ENCODE measurements at places on chromosomes 16 and 17. TPM values are rescaled to one million over a fixed set of nuclear protein-coding genes. Genes with fewer than 3 reads are reported as not detected.

DNA sequence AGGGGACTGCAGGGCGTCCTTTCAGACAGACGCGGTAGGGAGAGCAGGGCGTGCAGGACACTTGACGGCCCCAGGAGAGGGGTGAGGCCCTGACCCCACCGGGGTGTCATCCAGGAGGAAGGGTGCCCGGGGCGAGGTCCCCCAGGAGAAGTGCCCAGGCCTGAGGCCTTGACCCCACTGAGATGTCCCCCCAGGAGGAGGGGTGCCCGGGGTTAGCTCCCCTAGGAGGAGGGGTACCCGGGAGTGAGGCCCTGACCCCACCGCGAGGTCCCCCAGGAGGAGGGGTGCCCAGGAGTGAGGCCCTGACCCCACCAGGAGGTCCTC lies 27.2 kb upstream of the METRNL start:
- peak overlapping the region; percentile 84 for H3K27ac ChIP-seq
- peaks cover 7% of the 10 kb centered on the region for H3K36me3 ChIP-seq
- peaks cover 22% of the 10 kb centered on the region for H3K4me1 ChIP-seq

DNA sequence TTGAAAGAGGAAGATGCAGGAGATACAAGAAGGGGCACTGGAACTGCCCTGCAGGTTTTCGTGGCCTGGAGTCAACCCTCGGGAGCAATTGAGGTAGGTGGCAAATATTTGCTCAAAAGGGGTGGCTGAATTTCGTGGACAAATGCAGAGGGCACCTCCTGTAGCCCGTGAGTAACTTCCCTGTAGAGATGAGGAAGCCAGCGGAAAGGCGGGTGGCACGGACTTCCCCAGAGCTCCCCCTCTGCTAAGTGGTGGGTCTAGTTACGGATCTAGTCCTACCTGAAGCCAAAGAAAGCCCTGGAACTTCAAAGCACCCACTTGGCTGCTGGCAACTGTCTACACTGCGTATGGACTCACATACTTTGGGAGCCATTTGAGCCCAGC lies 1.0 kb upstream of the ATP2C2 start:
- H3K4me1 ChIP-seq, result peaks cover 4% of the 10 kb centered on the region
- H3K27ac ChIP-seq, result no peak overlapping the region
- H3K27me3 ChIP-seq, result peaks cover 45% of the 10 kb centered on the region
- H3K36me3 ChIP-seq, result no peaks in the 10 kb centered on the region

DNA sequence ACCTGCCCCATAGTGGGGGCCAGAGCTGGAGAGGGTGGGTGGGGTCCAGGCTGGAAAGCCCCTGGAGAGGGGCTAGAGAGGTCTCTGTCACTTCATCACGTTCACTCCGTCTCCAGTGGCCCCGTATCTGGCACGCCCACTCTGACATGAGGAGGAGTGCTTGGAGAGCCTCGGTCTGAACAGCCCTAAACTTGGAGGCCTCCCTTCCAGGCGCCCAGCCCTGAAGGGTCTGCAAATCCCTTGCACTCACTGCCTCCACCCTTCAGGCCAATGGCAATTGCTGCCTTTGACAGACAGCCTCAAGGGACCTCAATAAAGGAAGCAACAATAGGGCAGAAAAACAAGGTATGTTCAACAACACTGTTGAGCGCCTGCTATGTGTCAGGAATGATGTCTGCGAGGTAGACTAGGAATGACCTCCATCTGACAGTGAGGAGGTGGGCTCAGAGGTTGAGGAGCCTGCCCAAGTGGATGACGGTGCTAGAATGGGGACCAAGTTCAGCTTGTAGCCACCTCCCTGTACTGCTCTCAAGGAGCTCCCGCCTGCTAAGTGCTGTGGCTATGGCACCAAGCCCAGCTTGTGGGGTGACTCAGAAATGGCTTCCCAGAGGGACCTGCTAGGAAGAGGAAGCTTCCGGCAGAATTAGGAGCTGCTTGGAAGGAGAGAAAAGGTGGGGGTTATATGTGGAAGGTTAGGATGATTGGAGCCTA lies 2.9 kb upstream of the EPX start:
- no peak overlapping the region for H3K27ac ChIP-seq
- no peak for DNase-seq
- no peaks in the 10 kb centered on the region for H3K36me3 ChIP-seq

- DNase-seq, result peak; percentile 73
- no peaks in the 10 kb centered on the region for H3K36me3 ChIP-seq
- H3K27ac ChIP-seq, result peak within 1 kb of the TSS; percentile 72
- peaks cover 6% of the 10 kb centered on the region for H3K4me1 ChIP-seq
Observed at GRCh38 chr17:75764711-75765421, at the start of gene GALK1. Gene GALK1 (minus strand): TSS chr17:75765192. CDS start chr17:75765136, 56 bp downstream.

- H3K27ac ChIP-seq, result no peak overlapping the region
- H3K36me3 ChIP-seq, result no peaks in the 10 kb centered on the region
- H3K4me3 ChIP-seq, result no peak overlapping the region
- H3K27me3 ChIP-seq, result peaks cover 12% of the 10 kb centered on the region
Observed at GRCh38 chr17:76623271-76624146, 20.0 kb downstream of the ST6GALNAC1 start.

DNA sequence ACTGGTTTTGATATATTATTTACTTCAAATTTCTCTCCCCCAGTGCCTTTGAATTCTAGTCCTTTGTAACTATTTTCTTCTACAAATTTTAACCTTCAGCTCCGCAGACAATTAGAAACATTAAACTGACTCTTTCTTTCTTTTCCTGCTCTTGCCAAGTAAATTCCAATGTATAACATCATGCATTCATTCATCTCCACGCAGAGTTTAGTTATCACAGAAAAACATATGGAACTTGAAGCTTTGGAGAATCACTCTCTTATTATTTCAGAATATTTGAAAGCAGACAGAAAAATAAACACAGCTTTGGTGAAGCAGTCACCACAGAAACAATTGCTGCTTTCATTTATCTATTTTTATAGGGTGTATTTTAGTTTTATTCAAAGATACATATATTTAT lies 778.7 kb upstream of the CDH8 start:
- H3K4me3 ChIP-seq, result no peak overlapping the region
- H3K27me3 ChIP-seq, result no peaks in the 10 kb centered on the region
- no peak overlapping the region for H3K27ac ChIP-seq
- H3K4me1 ChIP-seq, result no peaks in the 10 kb centered on the region

DNA sequence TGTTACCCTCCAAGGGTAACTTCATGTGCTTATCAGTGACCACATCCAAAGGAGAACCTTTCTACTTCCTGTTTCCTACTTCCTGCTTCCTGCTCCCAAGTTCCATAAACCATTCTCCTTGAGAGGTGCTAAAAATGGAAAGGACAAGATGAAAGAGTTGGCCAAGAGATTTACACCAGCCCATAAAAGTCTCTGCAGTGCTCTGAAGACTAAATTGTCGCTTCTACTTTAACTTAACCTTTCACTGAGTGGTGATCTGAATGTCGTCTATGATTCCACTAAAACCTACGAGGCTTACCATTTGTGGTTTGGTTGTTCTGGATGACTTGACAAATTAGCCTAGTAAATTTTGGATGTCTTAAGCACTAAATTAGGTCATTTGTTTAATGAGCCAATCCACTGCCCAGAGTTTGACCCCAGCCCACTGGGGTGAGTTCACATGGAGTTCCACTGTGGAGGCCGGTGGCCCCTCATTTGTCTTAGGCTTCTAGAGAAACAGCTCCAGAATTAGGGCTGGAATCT lies 333.1 kb downstream of the FOXL1 start:
- no peaks in the 10 kb centered on the region for H3K27me3 ChIP-seq
- no peak for DNase-seq
- no peaks in the 10 kb centered on the region for H3K4me1 ChIP-seq
- H3K36me3 ChIP-seq, result no peaks in the 10 kb centered on the region
- no peak overlapping the region for H3K4me3 ChIP-seq

DNA sequence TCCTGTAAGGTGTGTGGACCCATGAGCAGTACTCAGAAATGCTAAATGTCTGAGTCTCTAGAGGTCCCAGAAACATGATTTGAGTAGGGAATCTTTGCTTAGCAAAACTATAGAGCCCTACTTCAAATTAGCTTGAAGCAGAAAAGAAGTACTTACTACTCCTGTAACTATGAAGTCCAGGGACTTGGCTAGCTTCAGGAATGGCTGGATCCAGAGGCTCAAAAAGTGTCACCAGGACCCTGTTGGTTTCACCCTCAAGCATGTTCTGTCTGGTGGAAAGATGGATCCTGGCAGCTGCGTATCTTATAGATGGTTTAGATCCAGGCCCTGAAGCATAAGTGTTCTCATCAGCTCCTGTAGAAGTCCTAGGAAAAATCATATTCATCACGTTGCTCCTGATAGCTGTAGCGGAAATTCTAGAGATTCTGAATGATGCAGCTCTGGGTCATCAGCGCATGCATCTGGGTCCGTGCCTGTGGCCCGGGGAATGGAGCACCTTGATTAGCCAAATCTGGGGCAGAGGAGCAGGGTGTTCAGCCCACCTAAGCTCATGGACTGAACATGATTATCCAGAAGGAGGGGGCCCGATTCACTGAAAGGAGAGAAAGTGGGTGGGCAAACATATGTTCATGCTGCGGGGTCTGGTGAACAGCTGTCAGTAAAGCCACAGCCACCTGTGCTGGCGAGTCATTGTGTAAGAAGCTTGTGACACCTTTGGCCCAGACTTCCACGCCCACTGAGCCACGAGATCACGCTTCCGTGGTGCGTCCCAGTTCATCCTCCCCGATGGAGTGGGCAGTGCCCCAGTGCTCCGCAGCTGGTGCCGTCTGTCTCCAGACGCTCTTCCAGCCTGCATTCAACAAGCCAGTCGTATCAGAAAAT lies 260.6 kb downstream of the CPPED1 start:
- no peaks in the 10 kb centered on the region for H3K27me3 ChIP-seq
- H3K4me1 ChIP-seq, result peaks cover 96% of the 10 kb centered on the region
- H3K36me3 ChIP-seq, result peaks cover 30% of the 10 kb centered on the region
- no peak for DNase-seq
- peak overlapping the region; percentile 35 for H3K27ac ChIP-seq
- peak overlapping the region; percentile 7 for H3K4me3 ChIP-seq

- H3K36me3 ChIP-seq, result no peaks in the 10 kb centered on the region
- H3K27me3 ChIP-seq, result peaks cover under 1% of the 10 kb centered on the region
- H3K4me3 ChIP-seq, result no peak overlapping the region
- no peak for DNase-seq
- no peak overlapping the region for H3K27ac ChIP-seq
Observed at GRCh38 chr16:47013172-47013571, 39.7 kb upstream of the DNAJA2 start.

- DNase-seq, result no peak
- peak overlapping the region; percentile 60 for H3K4me3 ChIP-seq
- H3K27me3 ChIP-seq, result no peaks in the 10 kb centered on the region
- peaks cover 43% of the 10 kb centered on the region for H3K36me3 ChIP-seq
- peaks cover 49% of the 10 kb centered on the region for H3K4me1 ChIP-seq
- H3K27ac ChIP-seq, result peak overlapping the region; percentile 86
Observed at GRCh38 chr17:16418685-16419068, 3.3 kb downstream of the TRPV2 start.

- no peak overlapping the region for H3K4me3 ChIP-seq
- peaks cover 17% of the 10 kb centered on the region for H3K36me3 ChIP-seq
- no peaks in the 10 kb centered on the region for H3K27me3 ChIP-seq
- DNase-seq, result no peak
- no peak overlapping the region for H3K27ac ChIP-seq
- H3K4me1 ChIP-seq, result peaks cover 9% of the 10 kb centered on the region
Observed at GRCh38 chr17:10631048-10631700, 25.9 kb downstream of the MYH3 start.

GRCh38 chr17:58525239-58525638 lies 10.8 kb upstream of the MTMR4 start:
- no peaks in the 10 kb centered on the region for H3K36me3 ChIP-seq
- no peak overlapping the region for H3K4me3 ChIP-seq
- H3K27ac ChIP-seq, result no peak overlapping the region
- no peak for DNase-seq

GRCh38 chr16:82639263-82639662 lies 12.5 kb downstream of the CDH13 start:
- peaks cover 43% of the 10 kb centered on the region for H3K4me1 ChIP-seq
- DNase-seq, result no peak
- H3K4me3 ChIP-seq, result no peak overlapping the region
- H3K27ac ChIP-seq, result no peak overlapping the region

DNA sequence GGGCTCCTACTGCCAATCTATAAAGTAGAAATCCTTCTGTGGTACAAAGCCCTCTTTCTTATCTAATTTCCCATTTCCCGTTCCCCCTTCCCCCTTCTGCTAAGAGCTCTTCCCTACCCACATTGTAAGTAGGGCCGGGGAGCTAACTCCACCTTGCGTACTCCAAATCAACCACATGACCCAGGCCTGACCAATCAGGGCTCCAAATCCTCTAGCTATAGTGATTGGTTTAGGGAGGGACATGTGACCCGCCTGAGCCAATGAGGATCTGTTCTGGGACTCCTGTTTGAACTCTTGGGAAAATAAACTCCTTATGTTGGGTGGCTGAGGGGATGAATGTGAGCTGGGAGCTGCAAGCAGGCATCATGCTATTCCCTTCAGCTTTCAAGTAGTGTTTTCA lies 40.9 kb upstream of the MEOX1 start:
- H3K27me3 ChIP-seq, result peaks cover 21% of the 10 kb centered on the region
- peaks cover 18% of the 10 kb centered on the region for H3K4me1 ChIP-seq
- H3K36me3 ChIP-seq, result peaks cover 1% of the 10 kb centered on the region
- no peak overlapping the region for H3K4me3 ChIP-seq
- H3K27ac ChIP-seq, result no peak overlapping the region

GRCh38 chr16:62720651-62721050 lies 684.4 kb upstream of the CDH8 start:
- no peak overlapping the region for H3K27ac ChIP-seq
- H3K4me1 ChIP-seq, result no peaks in the 10 kb centered on the region
- H3K36me3 ChIP-seq, result no peaks in the 10 kb centered on the region
- no peak for DNase-seq
- no peaks in the 10 kb centered on the region for H3K27me3 ChIP-seq

- peaks cover 14% of the 10 kb centered on the region for H3K4me1 ChIP-seq
- H3K27ac ChIP-seq, result no peak overlapping the region
- no peak for DNase-seq
- no peak overlapping the region for H3K4me3 ChIP-seq
- H3K27me3 ChIP-seq, result no peaks in the 10 kb centered on the region
Observed at GRCh38 chr16:69319826-69320739, 8.9 kb downstream of the VPS4A start.

- no peak overlapping the region for H3K4me3 ChIP-seq
- H3K36me3 ChIP-seq, result peaks cover 48% of the 10 kb centered on the region
- no peak for DNase-seq
- H3K4me1 ChIP-seq, result peaks cover 25% of the 10 kb centered on the region
Observed at GRCh38 chr17:14165616-14166015, 71.0 kb downstream of the CDRT15 start.

NEUROD2 gene
- not detected for total RNA-seq

TBC1D3G gene
- total RNA-seq, result not detected

- H3K36me3 ChIP-seq, result no peaks in the 10 kb centered on the region
- no peak overlapping the region for H3K27ac ChIP-seq
- H3K27me3 ChIP-seq, result no peaks in the 10 kb centered on the region
- no peak for DNase-seq
Observed at GRCh38 chr17:53499277-53499676, 323.4 kb upstream of the KIF2B start.

Data from activated T-helper 1 cell treated with anti-CD3 and anti-CD28 coated beads, Interleukin-12 subunit alpha, Interleukin-12 subunit beta, Interleukin-2, Interleukin-4 antibody, amounts not matched to agents 30 ng/mL and 10 ng/mL and 1 ng/mL, durations not matched to agents 14 hours and 24 hours and 36 hours (primary cell).